Stimulated activated naive CD4-positive, alpha-beta T cell (primary cell): ENCODE measurements at places on chromosomes 1 and 21.
A peak's percentile ranks its signal among the peaks of the same experiment; 100 is the strongest.

- no peak for DNase-seq
Observed at GRCh38 chr1:41101076-41101475, 79.6 kb upstream of the SLFNL1 start.

DNA sequence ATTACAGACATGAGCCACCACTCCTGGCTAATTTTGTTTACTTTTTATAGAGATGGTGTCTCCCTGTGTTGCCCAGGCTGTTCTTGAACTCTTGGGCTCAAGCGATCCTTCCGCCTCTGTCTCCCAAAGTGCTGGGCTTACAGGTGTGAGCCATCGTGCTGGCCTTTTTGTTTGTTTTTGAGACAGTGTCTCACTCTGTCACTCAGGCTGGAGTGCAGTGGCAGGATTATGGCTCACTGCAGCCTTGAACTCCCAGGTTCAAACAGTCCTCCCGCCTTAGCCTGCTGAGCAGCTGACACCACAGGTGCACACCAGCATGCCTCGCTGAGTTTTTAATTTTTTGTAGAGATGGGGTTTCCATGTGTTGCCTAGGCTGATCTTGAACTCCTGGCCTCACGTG lies 49.1 kb downstream of the ADARB1 start:
- no peak for DNase-seq

DNA sequence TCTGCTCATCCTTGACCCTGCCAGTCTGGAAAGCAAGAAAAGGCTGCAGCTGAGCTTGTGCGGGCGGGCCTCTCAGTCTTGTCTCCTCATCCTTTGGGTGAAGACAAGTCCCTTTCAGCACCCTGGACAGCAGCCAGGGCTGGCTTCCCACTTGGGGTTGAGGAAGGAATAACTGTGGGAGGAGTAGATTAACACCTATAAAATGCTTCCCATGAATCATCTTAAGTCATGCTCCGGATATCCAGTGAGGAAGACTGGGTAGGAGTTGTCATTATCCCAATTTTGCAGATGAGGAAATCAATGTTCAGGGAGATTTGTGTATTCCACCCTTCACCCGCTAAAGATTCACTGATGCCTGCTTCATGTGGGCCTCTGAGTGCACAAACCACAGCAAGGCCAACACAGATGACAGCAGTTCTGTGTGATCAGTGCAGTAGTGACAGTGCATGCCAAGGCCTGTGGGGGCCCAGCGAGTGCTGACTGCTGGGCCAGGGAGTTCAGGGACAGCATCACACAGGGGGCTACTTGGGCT lies 20.1 kb upstream of the COL16A1 start:
- peak; percentile 18 for DNase-seq

- no peak for DNase-seq
Observed at GRCh38 chr1:13582713-13583443, 754 bp upstream of the PDPN start.

- DNase-seq: no peak
Observed at GRCh38 chr21:43273016-43273707, 104.4 kb downstream of the CRYAA start.

DNA sequence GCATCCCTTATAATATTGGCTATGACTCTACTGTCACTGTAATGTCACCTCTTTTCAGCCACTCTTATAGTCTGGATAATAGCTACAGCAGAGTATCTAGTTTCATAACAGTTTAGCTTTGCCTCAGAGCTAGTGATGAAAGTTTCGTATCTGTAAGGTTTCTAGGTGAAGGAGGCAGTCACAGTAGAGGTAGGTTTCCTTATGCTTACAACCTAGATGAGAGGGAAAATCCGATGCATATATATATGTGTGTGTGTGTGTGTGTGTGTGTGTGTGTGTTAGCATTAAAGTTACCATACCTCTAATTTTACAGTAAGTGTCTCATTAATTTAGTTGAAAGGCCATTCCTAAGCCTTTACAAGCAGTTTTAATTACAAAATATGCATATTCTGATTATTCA lies 2.2 kb upstream of the TOR1AIP2 start:
- no peak for DNase-seq

DNA sequence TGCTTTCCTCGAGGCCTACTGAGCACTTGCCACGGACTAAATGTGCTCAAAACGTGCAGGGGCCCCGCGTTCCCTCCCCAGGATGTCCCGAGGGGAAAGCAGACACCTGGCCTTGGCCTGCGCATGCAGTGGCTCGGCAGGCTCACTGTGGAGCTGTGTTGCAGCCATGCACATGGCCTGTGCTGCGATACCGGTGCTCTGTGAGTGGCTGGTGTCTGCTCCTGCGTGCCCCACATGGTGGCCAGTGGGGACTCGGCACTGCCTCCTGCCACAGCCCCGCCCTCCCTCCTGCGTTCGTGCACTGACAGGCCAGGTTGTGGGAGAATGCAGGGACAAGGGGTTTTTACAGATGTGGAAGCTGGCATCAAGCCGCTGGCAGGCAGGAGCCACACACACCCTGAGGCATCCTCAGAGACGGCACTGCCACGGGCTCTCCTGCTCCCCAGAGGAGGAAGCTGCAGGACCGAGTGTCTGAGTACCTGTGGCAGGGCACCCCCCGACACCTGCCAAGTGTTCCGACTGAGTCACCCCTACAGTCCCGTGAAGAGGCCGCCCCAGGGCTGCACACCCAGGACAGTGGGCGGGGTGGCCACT lies 16.9 kb upstream of the PTTG1IP start:
- no peak for DNase-seq

DNA sequence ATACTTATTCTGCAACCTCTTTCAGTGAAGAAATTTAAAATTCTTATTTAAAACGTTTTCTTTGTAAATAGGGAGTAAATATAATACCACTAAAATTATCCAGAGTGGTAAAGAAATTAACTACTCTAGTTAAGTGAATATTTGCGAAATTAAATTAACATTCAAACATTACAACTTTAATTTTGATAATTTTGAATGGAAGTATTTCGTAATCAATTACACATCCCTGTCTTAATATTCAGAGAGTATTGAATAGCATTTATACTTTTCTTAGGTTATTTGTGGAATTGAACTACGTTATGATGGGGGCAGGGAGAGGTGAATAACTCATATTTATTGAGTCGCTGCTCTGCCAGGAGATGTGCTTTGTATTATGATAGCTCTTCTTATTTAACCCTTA lies 96.3 kb upstream of the KIF26B start:
- no peak for DNase-seq

GRCh38 chr1:206744683-206745082 lies 25.9 kb upstream of the IL19 start:
- DNase-seq: no peak

DNA sequence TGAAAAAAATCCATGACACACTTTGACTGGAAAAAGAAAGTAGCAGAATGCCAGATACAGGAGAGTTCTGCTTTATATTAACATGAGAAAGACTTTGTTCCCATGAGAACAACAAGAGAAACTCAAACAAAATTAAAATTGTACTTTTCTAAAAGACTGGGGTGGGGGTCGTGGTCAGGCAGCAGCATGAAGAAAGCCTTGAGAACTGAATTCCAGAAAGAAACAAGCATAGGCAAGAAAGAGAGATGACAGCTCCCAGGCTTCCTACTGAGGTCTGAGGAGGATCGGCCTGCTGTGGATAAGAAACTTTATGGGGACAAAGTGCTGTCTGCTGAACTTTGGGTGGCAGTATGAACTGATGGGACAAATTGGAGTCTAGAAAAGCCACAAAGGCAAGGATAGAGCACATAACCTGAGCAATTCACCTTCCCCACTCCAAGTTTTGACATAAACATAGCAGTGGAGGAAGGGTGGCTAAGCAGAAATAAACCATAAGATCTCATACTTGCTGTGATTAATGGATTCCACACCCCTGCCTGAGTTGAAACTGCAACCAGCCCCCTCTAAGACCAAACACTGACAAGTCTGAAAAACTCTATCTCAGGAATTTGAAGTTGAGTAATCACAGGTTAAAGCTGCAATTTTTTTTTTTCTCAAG lies 43.7 kb downstream of the COL6A1 start:
- no peak for DNase-seq

- DNase-seq: peak; percentile 23
Observed at GRCh38 chr1:203480525-203481084, 5.0 kb downstream of the PRELP start.

GRCh38 chr1:227855687-227856086 lies 40.2 kb downstream of the PRSS38 start:
- DNase-seq: no peak

DNA sequence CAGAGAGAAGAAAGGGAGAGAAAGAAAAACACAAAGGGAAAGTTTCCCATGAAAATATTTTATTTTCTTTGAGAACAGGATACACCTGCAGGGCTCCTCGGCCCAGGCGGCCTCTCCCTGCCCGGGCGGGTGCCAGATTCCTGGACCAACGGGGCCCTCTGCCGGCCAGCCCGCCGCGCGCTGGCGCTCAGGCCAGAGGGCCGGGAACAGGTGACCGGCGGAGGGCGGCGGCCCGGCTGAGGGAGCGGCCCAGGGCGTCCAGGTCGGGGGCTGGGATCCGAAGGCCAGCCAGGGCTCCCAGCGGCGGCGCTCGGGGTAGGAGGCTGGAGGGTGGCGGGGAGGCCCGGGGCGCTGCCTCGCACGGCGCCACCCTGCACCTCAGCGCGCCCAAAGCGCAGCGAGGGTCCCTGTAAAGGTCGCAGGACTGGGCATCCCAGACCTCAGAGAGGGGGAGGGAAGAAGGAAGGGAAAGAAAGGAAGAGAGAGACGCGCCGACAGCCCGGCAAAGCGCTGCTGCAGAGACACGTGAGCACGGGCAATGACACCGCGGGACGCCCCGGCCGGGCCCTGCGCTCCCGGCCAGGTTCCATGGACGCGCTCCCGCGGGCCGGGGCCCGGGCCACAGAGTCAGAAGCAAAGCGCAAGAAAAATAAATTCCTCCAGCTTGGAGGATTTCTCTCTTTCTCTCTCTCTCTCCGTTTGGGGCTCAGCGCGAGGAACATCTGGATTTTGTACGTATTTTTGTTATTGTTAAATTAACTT lies 927 bp downstream of the WNT9A start:
- peak; percentile 62 for DNase-seq
